ENCODE measurements at places on chromosomes 7 and 10.

GRCh38 chr10:102396730-102397151 is 1.2 kb downstream of the NFKB2 start:
- no peak for DNase-seq

DNA sequence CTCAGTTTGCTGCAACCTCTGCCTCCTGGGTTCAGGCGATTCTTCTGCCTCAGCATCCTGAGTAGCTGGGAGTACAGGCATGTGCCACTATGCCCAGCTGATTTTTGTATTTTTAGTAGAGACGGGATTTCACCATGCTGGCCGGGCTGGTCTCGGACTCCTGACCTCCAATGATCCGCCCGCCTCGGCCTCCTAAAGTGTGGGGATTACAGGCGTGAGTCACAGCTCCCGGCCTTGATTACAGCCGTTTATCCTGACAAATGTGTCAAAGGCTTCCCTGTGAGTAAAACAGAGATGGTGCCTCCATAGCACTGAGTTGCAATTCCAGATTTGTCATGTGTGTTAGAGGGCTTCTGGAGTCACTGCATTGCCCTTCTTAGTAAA is 273.7 kb downstream of the CCDC3 start:
- no peak for DNase-seq

- DNase-seq, result no peak
Measured at GRCh38 chr10:132370426-132371340, 26.3 kb upstream of the PWWP2B start.

DNA sequence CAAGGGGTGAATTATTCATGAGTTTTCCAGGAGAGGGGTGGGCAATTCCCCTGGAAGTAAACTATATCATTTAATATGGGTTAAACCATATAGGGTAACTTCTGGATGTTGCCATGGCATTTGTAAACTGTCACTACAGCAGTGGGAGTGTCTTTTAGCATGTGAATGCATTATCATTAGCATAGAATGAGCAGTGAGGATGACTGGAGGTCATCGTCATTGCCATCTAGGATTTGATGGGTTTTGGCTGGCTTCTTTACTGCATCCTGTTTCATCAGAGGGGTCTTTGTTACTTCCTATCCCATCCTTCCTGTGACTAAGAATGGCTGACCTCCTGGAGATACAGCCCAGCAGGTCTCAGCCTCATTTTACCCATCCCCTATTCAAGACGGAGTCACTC is 139.5 kb upstream of the PRKCQ start:
- no peak for DNase-seq

DNA sequence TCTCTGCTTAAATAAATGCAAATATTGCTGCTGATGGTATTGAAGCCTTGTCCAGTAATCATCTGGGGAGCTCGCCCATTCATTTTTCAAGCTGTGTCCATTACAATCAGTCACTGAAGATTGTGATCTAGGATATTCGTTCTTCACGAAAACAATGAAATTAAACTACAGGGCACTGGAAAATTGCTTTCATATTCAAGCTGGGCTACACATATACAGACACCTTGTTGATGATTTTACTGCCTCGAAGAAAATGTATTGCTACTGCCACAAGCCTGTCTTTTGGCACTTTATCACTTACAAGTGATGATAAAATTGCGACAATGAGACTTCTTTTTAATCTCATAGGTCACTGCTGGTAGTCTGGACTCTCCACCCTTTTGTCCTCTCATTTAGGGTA is 100.0 kb upstream of the MINDY3 start:
- DNase-seq, result no peak

GRCh38 chr7:16531707-16532106 is 5.1 kb downstream of the LRRC72 start:
- no peak for DNase-seq

DNA sequence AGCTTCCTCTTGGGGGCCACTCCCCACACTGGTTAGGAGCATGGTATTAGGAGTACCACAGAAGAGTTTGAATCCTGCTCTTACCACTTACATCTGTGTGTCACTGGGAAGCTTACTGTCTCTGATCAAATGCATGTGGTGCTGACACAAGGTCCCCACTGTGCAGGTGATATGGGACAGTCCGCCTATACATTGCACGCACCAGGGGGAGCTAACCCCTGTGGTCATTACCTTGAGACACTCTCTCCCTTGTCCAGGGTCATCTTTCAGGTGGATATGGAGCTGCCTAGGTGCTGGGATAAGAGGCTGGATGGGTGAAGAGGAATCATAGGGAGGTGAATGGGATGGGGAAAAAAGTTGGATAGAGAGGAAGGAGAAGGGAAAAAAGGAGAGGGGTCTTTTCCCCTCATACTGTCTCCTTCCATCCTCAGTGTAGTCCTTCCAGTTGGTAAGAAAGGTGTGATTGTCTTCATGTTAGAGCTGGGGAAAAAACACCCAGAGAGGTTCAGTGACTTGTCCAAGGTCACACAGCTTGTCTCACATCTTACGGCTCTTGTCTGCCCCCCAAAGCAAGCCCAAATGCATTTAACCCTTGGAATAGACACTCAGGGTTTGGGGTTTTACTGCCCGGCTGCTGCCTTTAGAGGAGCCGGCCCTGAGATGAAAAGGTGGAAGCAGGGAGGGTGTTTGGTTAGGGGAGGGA is 125.9 kb downstream of the CDH23 start:
- no peak for DNase-seq

DNA sequence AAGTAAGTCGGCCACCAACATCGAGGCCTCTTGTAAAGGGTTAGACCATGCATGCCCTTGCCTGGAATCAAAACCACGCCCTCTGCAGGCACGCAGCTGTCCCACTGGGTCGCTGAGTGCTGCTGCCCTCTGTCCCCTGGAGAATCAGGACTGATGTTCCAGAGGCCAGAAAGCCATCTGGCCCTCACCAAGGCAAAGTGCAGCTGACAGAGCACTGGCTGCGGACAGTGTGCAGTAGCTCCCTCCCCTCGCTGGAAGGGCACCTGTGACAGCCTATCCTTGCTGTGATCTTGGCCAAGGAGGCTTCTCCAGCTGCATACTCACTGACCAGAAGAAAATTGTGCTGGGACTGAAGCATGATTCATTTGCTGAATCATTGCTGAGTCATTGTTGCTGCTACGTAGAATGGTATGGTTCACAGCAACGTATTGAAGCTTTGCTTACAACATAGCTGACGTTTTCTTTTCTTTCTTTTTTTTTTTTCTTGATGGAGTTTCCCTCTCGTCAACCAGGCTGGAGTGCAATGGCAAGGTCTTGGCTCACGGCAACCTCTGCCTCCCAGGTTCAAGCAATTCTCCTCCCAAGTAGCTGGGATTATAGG is 30.4 kb downstream of the DDC start:
- DNase-seq, result peak; percentile 96

GRCh38 chr7:3558400-3558799 is 257.3 kb downstream of the SDK1 start:
- no peak for DNase-seq

DNA sequence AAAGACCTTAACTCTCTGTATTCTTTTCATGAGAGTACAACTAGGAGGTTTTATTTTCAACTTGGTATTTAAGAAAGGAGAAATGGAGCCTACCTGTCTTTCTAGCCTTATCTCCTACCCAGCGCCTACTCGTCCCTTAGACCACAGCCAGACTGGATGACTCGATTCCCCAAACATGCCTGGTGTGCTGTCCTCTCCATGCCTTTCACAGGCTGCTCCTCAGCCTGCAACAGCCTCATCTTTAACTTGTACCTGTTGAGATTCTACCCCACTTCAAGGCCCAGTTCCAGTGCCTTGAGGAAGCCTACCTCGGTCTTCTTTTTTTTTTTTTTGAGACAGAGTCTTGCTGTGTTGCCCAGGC is 29.4 kb downstream of the CPA1 start:
- DNase-seq, result no peak

DNA sequence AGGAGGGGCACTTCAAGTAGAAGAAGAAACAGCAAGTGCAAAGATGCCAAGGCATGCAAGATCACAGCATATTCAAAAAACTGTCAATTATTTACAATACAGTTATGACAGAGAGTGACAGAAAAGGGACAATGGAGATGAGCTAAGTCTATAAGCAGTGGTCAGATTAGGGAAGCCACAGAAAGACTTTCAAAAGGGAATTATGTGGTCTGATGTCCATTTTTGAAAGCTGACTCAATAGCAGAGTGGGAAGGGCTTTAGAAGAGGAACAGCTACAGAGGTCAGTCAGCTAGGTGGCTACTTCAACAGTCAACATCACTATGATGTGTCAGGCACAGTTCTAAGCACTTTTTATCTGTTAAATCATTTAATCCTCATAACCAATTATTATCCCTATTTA is 45.2 kb upstream of the SPOCK2 start:
- DNase-seq, result peak; percentile 84

DNA sequence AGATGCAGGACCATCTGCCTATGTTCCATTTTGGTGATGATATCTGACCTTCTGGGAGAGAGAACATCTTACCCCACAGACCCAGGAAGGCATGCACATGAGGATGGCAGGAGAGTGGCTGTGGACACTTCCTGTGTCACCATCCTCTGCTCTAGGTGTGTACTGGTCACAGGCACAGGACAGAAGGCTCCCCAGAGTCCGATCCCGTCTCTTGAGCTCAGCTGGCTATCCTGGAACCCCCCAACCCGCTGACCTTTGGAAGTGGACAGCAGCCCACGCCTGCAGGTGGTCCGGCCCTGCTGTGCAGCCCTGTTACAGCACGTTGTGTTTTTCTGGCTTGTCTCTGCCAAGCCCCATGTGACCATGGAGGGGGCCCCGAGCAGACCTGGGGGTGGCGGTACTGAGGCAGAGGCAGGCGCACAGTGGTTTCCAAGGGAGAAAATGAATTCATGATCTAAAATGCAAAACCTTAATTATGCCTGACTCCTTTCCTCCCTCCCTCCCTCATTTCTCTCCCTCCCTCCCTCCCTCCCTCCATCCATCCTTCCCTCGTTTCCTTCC is 178.8 kb downstream of the CUX1 start:
- no peak for DNase-seq

DNA sequence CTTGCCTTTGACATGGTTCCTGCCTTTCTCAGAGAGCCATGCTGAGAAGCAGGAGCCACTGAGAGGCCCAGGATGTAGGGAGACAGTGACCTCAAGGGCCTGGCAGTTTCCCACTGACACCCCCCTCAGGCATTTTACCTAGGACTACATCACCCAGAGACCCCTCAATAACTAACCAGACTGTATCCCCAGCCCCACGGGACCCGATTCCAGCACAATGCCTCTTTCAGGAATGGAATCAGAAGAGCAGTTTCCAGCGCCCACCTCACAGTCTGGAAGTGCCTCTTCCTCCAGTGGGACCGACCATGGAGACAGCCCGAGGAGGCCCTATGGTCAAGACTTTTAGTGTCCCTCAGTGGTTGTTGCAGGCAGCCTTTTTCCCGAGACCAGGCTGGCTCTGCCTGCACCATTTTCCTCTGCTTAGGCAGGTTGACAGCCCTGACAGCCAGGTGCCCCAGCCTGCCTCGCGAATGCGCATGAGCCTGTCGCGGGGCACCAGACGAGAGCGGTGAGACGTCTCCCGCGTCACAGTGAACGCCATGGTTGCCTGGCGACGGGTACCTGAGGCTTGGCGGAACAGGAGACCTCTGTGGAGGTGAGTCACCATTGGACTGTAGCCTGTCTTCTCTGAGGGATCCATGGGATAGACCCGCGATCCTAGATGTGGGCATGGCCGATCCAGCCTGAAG is 28.4 kb upstream of the ZNF273 start:
- DNase-seq, result no peak

- no peak for DNase-seq
Measured at GRCh38 chr10:77563638-77564270, 73.9 kb downstream of the KCNMA1 start.

DNA sequence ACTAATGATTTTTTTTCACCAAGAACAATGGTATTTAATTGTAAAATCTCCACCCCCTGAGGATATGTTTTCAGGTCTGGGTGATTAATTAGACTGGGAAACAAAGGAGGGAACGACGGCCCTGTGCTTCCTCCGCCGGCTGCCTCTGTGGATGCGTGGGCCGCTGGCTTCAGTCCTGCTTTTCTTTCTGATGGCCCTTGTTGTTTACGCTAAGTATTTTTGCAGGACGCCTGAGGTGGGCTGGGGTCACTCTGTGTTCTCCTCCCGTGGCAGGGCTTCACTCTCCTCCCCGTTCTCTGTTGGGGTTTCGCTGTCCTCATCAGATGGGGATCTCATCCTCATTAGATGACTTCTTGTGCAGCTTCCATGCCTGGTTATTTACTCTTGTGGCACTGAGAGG is 5.2 kb upstream of the ACBD5 start:
- no peak for DNase-seq

DNA sequence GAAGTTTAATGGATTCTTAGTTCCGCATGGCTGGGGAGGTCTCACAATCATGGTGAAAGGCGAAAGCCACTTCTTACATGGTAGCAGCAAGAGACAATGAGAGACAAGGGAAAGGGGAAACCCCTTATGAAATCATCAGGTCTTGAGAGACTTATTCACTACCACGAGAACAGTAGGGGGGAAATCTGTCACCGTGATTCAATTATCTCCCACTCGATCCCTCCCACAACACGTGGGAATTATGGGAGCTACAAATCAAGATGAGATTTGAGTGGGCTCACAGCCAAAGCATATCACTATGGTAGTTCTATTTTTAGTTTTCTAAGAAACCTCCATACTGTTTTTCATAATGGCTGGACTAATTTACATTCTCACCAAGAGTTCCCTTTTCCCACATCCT is 36.7 kb downstream of the SPAM1 start:
- no peak for DNase-seq

- DNase-seq, result no peak
Measured at GRCh38 chr10:105650306-105650705, 1009.2 kb downstream of the SORCS3 start.

DNA sequence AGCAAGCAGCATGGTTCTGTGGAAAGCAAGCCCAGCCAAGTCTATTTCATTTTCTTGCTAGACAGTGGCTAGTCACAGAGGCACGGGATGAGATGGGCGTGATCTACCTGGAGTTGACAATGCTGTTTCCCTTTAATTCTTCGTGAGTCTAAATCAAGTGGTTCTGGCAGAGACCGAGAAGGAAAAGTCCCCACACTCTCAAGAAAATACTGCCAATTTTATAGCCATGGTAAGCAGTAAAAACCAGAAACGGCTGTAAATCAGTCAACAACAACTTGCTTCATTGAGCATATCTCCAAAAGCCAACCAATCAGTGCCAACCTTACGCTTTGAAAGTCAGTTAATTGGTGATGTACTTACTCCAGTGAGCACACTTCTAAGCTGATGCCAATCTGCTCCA is 223.4 kb downstream of the SEC23IP start:
- no peak for DNase-seq

- no peak for DNase-seq
Measured at GRCh38 chr10:129046065-129046681, 420.9 kb upstream of the MGMT start.

DNA sequence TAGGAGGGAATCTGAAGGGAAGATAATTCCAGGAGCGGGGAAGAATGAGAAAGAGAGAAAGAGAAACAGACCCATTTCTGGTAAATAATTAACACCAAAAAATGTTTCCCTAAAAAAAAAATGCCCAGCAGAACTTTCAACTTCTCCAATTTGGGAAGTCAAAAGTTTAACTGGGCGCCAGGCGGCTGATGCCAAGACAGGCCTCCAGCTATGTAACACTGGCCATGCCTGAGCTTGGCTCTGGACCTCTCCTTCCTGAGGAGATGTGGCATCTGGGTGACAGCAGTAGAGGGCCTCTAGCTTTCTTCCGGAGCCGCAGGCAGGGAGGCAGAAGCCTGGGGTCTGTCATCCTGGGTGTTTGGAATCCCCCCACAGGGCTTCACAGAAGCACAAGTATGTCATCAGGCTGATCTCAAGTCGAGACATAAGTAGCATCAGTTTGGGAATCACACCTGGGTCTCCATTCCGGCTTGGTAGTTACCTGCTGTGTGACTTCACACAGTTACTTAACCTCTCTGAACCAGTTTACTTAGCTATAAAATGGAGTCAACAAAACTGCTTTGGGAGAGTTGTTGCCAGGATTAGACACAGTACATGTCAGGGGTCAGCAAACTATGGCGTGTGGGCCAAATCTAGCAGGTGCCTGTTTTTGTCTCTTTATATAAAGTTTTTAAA is 50.5 kb upstream of the TCF7L2 start:
- DNase-seq, result no peak

All from foreskin fibroblast (primary cell).